ENCODE measurements at places on chromosomes 3 and 15.

DNA sequence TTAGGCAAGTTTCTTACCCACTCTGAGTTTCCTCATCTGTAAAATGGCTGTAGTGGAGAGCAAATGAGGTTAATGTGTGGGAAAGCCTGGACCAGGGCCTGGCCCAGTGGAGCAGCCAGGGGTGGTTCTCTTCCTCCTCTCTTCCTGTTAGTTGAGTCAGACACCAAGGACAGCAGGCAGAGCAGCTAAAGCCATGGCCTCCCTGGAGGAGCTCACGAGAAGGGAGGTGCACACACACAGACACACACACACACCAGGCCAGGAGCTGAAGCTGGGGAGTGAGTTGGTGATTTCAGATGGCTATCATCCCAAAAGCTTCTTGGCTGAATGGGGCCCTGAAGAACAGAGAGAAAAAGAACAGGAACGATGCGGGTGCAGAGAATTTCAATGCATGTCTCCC, 33.2 kb upstream of the TSPAN3 start:
- no peak for DNase-seq

DNA sequence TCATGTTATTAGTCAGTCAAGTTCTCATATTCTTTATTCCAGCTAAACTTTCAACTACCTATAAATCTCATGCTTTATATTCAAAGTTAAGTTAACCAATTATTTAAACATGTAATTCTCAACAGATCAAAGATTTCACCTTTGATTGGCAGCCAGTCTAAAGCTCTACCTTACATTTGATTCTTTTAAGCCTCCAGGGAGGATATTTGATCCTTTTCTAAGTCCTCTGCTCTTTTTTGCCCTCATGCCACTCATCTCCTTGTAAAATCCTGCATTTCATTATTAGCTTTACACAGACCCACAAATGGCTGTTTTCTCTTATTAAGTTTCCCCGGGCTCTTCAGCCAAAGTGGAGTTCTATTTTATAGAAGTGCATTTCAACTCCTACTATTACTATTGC, 134.1 kb downstream of the NLGN1 start:
- no peak for DNase-seq

GRCh38 chr3:81726735-81727134, 34.7 kb downstream of the GBE1 start:
- no peak for DNase-seq

GRCh38 chr3:122468896-122469533, 45.7 kb downstream of the KPNA1 start:
- DNase-seq = no peak

GRCh38 chr15:94141802-94142201, 89.6 kb upstream of the MCTP2 start:
- DNase-seq = no peak

DNA sequence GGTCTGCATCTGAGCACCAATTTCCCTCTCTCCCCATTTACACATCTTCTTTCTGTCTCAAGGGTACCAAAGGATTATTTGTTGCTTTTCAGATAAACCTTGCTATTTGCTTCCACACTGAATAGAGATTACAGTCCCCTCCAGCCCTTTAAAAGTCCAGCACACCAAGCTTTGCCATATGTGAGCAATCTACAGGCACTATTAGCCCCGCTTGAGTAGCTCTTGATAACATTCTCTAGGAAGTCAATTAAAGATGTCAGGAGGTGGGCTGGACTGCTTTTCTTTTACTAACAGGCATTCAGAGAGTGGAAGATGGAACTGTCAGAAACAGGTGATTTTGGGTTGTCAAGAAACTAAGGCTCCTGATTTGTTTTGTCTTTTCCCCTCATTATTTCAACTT, 417.0 kb downstream of the ROBO2 start:
- no peak for DNase-seq

DNA sequence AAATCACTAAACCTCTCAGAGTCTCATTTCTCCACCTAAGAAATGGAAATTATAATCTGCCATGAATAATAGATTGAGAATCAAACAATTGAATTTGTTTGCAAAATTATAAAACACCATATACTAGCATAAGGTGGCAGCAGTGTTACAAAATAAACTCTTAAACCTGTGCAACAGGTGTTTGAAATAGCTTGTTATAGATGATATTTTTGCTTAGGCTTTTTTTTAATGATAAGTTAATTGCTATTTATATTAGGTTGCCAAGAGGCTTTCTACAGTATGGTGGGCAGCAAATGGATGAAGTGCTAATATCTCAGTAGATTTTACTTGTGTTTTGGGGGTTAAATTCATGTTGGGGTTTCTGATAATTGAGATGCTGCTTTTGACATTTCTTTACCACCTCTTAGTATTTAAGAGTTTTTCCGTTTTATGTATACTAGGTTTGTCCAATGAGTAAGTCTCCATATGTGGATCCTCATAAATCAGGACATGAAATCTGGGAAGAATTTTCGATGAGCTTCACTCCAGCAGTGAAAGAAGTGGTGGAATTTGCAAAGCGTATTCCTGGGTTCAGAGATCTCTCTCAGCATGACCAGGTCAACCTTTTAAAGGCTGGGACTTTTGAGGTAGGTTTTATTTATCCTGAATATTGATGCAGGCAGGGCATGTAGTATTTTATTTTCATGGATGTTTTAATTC, 19.6 kb downstream of the NR1D2 start:
- DNase-seq = no peak

- no peak for DNase-seq
Measured at GRCh38 chr3:17149076-17149475, 264.3 kb downstream of the PLCL2 start.

GRCh38 chr3:72316501-72317279, 531.6 kb downstream of the SHQ1 start:
- no peak for DNase-seq

- no peak for DNase-seq
Measured at GRCh38 chr3:132456136-132456535, 38.8 kb downstream of the DNAJC13 start.

GRCh38 chr3:50263478-50264382, 5.2 kb upstream of the SEMA3B start:
- DNase-seq = no peak

DNA sequence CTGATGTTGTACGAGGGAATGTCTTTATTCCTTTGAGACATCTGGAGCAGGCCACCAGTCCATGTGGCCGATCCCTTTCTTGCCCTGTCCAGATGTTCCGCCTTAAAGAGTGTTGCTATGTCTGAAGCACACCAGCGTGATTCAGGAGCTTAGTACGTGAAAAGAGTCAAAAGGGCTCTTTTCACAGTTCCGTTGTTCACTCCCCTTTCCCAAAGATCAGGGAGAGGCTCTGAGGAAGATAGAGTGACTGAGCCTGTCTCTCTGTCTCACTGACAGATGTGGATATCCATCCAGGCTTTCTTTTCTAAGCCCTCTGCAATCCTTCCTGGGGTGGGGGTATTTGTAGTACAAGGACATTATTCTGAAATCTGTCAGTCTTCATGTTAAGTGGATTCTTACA, 262.5 kb upstream of the LRTM1 start:
- no peak for DNase-seq

DNA sequence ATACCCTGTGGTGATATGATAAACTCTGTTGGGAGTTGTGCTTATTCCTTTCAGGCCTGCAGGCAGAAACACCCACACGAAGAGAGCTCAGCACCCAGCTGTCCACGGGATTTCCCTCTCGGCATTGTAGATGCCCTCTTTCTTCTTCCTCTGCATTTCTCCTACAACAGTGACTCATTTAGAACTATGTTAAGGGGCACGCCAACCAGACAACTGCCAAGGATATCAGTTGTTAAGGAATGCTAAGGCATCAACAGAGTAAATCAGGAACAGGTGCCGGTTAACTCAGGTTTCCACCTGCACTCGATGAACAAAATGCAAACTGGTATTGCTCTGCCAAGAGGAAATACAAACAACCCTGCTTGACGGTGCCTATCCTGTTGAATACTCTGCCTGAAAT, 270.0 kb upstream of the PEX5L start:
- DNase-seq = no peak

DNA sequence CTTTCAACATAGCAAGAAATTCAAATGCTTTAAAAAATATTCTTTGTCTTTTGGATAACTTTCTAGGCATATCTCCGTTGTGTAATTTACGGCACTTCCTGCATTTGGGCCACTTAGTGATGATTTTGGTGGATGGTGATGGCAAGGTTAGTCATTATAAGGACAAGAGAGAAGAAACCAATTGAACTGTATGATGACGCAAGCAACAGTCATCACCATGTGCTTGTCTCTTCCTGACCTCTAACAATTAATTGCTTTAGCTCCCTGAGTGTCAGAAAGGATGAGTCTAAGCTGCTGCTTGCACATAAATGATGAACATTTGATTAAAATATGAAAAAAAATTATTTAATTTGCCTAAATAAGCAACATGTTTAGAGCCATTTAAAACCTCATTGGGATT, 11.3 kb upstream of the P2RY12 start:
- DNase-seq = no peak

DNA sequence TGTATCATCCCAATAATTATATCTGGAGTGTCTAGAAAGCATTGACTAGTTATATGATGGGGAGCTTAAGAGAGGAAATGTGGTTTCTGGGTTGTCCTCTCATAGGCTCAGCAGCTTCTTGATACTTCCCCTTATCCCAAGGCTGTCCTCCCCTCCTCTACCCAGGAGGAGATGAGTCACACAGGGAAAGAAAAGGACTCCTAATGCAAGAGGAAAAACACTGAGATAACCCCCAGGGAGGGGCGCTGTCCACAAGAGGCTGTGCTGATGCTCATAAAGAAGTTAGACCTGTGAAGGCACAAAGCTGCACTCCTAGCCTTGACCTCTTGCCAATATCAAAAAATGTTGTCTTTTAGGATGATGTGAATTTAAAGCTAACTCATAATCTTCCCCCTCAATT, 28.8 kb upstream of the GYG1 start:
- DNase-seq = no peak

DNA sequence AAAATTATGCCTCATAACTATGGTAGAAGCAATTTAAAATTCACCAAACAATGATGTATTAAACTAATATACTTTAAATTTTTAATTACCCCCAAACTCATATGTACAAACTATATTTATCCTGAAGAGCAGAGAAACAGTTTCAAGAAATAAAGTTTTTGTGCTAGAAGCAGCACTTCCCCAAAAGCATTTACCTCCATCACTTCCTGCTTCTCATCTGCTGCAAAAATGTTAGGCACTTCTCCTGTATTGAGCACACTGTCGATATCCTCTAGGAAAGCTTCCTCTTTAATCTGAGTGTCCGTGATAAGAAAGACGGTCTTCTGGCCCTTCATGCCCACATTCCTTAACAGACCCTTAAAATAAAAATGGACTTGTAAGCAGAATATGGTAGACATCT, 101.5 kb upstream of the ASB14 start:
- no peak for DNase-seq

DNA sequence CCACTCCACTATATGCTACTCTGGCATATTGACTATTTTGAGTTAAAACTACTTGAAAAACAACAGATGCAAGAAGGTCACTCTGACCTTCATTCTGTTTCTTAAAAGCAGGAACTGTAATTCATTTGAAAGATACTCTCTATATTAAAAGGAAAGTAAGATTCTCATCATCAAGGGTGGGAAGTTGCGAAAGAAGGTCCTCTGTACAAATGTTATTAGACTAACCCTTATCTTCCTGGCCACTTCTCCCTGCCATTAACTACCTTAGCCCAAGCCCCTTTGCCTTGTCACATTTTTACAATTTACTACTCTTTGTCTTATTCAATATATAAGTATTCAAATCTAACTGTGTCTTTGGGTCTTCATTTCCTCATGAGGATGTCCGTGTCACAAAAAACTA, 16.1 kb downstream of the SIDT1 start:
- no peak for DNase-seq

DNA sequence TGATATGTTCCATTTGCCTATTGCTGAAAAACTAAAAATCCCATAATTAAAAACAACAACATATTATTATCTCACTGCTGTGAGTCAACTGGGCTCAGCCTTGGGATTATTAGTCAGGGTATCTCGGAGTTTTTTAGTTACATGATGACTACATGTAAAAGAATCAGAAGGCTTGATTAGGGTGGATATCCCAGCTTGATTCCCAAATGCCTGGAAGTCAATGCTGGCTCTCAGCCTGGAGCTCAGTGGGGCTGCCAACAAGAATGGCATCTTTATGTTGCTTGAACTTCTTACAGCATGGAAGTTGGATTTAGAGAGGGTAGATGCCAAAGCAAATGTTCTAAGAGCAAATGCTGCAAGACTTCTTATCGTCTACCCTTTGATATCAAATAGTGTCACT, 278.5 kb downstream of the PLOD2 start:
- no peak for DNase-seq

DNA sequence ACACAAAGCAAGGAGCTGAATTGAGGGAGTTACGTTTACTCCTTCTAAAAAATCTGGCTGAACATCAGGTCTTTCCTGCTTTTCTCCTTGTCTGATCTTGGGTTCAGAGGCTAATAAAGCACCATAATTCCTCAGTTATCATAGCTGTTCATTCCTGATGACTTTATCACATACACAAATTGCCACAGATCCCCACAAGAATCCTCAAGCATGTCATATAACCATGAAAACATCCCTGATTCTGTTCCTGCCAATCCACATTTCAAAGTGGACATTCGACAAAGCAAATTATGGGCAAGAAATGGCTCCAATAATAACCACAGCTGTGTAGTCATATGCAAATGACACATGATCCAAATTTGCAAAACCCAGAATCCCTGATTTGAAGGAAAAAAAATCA, 321.3 kb downstream of the MEX3B start:
- DNase-seq = no peak

- DNase-seq = no peak
Measured at GRCh38 chr3:57158813-57159738, 6.1 kb downstream of the IL17RD start.

- no peak for DNase-seq
Measured at GRCh38 chr15:79673416-79674123, 223.2 kb downstream of the MTHFS start.

- DNase-seq = no peak
Measured at GRCh38 chr3:128468285-128468790, 1.6 kb upstream of the DNAJB8 start.

- DNase-seq = no peak
Measured at GRCh38 chr15:69585937-69586336, 133.3 kb downstream of the RPLP1 start.

DNA sequence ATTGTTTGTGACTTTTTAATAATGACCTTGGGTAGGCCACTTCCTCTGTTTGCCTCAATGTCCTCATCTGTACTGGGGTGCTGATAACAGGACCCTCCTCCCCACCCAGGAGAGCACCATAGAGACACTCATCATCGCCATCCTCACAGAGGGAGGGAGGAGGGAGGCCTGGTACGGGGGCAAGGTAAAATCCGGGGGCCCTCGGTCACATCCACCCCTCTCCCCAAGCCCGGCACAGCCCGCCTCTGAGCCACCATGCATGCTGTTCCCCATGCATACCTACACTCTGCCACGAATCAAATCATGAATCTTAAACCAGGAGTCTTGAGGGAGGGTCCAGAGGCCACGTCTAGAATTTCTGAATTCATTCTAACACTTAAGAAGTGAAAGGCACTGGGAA, 74.9 kb upstream of the IQSEC1 start:
- no peak for DNase-seq

- DNase-seq = no peak
Measured at GRCh38 chr3:4493941-4494894, 1.1 kb downstream of the ITPR1 start.

- DNase-seq = no peak
Measured at GRCh38 chr3:101259485-101260341, 60.7 kb downstream of the IMPG2 start.

Measured in NCI-H1092 treated with DMSO at 0.1 percent for 48 hours (cell line).